ENCODE measurements at places on chromosomes 13 and 19.

- no peak for DNase-seq
Observed at GRCh38 chr13:48731001-48731658, 77.4 kb downstream of the CYSLTR2 start.

DNA sequence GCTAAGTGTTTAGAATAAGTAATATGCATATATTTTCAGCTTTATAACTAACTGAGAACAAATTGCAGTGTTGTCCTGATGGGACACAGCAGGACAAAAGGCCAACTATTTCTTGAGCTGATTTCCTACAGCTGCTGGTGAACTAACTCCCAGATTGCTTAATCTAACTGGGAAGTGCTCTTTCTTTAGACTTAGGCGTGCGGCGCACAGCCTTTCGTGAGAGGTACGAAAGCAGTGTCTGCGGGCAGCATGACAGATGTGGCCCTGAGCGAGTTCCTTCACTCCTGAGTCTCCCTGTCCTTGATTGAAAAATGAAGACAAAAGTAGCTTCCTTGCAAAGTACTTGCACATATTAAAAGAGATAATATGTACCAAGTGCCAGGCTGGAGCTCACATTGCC is 47.3 kb upstream of the NPAS1 start:
- no peak for DNase-seq

DNA sequence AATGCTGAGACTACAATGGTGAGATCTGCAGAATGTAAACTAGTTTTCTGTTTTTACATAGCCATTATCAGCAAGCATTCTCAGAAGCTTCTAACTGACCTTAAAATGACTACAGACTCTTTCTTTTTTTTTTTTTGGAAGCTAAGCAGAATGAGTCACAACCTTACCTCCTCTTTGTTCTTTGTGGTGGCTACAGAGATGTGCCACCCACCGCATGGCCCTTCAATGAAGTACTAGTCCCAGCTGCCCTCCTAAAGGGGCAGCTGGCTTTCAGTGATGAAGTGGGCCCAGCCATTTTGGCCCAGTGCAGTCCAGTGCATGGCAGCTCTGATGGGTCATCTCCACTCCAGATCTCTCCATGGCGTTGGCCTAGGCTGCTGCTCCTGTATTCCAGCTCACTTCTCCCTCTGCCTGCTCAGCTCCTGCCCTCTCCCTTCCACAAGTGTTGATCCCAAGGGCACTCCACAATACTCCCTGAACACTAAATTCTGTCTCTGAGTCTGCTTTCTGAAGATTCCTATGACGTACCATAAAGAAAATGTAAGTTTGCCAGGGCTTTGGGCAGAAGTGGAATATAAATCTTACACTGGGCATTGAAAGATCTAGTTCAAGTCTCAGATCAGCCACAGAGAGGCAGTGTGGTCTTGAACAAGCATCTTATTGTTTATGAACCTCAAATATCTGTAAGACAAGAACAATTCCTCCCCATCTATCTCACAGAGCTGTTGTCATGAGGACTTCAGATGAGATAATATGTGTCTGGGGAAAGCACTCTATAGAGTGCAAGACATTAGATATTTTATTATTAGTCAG is 85.6 kb downstream of the RXFP2 start:
- DNase-seq = no peak

DNA sequence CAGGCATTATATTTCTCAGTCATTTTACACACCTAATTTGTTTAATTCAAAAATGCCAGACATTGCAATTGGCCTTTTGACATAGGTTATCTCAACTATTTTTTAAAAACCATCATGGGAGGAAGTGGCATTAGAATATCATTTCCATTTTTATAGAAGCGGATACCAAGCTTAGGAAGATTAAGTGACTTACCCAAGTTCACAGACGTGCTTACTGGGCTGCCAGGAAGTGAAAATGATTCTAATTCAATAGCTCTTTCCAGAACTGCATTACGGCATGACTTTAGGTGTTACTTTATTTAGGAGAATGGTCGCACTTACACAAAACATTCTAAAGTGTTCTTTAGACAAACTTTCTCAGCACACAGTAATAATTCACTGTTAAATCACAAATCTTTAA is 231.9 kb downstream of the KLF12 start:
- DNase-seq = no peak

DNA sequence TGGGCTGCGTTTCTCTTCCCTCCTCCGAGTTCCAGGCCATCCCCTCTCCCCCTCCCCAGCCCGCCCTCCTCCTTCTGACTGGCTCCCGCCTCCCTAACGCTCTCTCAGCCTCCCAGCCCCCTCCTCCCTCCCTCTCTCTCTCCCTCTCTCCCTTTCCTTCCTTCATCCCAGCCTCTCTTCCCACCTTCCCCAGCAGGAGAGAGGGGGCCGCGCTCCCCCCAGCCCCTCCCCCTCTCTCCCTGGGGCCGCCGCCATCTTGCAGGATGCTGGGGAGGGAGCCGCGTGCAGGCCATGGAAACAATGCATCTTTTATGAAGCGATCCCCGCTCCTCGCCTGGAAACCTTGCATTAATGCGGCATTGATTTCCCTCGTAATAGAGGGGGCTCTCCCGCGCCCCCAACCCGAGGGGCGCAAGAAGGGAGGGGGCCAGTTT is 42.6 kb upstream of the ADGRL1 start:
- DNase-seq = no peak

DNA sequence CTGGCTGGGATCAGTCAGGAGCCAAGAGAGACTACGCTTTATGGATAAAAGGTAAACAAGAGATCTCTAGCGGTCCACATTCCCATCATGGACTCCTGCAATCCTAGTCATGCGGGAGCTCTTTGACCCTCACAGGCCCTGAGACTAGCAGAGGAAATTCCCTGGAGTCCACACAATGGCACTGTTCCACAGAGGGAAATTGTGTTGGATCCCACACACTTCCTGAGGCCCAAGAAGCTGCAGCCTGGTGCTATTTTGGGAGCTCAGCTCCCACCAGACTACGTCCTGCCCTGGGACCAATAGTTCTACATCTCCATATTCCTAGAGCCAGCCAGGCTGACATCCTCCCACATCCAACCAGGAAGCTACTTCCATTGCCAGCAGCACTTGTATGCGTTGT is 2358.4 kb downstream of the PCDH9 start:
- DNase-seq = no peak

DNA sequence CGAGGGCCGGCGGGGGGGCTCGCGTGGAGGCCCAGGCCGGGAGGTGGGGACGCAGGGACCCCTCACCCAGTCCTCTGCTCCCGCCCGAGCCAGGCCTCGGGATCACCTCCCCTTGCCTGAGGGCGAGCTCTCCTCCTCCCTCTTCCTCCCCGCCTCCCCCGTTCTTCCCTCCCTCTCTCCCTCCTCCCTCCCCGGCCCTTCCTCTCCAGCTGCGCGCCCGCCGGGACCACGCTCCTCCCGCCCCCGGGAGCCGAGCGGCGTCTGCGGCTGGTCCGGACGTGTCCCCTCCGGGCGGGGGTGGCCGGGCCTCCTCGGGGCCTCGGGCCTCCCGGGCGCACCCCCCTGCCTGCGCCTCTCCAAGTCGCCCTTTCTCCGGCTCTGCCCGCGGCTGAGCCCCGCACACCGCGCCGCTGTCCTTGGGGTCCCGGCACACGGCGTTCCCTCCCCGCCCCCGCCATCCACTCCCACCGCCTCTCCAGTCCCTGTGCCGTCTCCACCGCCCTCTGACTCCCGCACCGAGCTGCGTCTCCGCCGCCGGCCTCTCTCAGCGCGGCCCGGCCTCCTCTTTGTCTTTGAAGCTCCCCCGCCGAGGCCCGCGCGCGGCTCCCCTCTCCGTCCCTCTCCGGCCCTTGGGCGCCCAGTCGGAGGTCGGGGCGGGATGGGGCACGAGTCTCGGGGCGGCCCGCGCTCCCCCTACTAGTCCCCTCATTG is 5.7 kb downstream of the SOX1 start:
- DNase-seq = no peak

GRCh38 chr13:111952032-111952431 is 114.9 kb upstream of the SOX1 start:
- no peak for DNase-seq

DNA sequence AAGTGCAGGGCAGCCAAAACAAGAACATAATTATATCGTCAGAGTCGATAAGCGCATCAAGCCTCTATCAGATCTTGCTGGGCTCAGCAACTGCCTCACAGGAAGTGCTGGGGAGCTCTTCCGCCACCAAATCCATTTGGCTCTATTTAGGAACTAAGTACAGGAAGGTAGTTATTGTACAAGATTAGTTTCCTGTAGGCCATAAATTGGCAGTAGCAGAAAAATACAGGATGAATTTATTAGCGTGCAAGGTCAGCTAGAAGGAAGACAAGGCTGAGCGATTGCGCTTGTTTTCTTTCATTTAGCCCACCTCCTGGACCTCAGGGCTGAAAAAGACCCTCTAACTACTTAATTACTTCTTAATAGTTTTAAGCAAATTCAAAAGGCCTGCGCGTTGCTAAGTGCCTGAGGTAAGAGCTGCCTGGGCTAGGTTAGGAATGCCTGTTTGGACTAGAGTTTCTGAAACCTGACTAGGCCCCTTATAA is 118.5 kb downstream of the IRS2 start:
- DNase-seq = no peak

DNA sequence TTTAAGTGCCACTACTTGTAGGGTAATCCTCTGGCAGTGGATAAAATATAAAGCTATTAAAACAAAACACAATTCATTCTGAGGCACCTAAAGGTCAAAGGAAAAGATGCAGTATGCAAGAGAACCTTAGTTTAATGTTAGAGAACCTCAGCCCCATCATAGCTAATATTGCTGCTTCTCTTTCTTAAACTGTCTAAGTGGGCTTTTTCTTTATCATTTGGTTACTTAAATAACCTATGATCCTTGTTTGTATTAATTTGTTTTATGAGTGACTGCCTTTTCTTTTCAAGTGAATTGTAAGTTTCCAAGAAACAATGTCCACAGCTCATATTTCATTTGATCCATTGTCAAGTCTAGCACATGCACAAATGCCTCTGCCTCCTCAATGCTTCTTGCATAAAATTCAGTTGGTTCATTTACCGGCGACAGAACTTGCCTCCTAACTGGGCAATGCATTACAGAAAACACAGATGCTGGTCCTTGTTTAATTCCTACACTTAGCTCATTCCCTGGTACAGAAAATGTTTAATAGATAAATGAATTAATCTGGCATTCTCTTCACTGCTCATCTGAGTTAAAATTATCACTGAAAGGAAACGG is 1049.8 kb downstream of the OLFM4 start:
- no peak for DNase-seq

DNA sequence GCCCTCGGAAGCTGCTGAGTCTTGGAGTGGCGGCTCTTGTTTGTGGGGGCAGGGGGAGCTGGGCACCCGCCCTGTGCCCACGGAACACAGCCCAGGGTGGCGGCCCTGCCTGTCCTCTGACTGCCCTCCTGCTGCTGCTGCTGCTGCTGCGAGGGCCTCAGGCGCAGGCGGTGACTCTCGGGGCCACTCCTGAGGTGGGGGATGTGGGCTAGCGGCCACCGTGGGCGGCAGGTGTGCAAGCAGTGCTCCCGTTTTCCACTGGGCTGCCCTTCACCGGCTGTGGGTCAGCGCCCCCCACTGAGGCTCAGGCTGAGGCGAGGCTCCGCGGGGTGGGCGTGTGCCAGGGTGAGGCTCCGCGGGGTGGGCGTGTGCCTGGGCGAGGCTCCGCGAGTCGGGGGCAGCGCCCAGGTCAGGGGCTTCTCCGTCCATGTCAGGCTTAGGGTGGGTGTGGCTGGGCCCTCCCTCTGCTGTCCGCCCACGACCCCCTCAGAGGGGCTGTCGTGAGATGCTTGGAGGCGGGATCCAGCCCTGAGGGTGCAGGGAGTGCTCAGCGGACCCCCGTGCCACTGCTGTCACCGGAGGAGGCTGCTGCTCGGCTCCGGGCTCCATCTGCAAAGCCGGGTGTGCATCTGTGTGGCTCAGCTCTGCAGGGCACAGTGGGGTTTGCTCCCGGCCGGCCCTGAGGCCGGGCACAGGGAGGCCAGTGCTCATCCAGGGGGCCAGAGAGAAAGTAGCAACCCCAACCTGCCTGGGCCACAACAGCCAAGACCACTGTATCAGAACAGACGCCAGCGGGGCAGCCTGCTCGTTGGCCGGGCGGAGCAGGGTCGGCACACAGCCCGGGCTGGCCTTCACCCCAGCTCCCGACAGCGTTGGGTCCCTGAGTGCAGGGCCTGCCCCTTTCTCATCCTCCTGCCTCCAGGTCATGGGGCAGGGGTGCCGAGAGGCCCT is 14.5 kb downstream of the CSNK1G2 start:
- DNase-seq = no peak

- DNase-seq = no peak
Observed at GRCh38 chr13:95605448-95606125, 38.9 kb downstream of the DZIP1 start.

- no peak for DNase-seq
Observed at GRCh38 chr13:76012091-76012721, 376.1 kb downstream of the LMO7 start.

GRCh38 chr13:98459721-98460370 is 117.1 kb downstream of the STK24 start:
- no peak for DNase-seq

DNA sequence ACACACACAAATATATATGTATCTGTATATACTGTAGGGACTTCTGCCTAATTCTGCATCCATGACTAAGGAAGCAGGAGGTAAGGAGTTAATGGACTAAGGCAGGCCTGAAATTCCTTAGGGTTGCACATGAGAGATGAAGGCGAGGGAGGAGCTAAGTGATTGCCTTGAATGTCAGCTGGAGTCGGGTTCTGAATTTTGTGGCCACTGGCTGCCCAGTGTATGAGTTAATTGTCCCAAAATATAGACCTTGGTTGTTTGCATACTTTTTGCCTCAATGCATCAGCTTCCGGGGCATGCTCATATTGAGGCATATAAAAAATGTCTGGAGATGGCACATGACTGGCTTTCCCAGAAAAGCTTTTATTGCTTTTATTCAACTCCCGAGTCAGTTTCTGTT is 245.5 kb downstream of the TDRD3 start:
- DNase-seq = no peak

- no peak for DNase-seq
Observed at GRCh38 chr13:51683597-51683996, 99.3 kb downstream of the WDFY2 start.

DNA sequence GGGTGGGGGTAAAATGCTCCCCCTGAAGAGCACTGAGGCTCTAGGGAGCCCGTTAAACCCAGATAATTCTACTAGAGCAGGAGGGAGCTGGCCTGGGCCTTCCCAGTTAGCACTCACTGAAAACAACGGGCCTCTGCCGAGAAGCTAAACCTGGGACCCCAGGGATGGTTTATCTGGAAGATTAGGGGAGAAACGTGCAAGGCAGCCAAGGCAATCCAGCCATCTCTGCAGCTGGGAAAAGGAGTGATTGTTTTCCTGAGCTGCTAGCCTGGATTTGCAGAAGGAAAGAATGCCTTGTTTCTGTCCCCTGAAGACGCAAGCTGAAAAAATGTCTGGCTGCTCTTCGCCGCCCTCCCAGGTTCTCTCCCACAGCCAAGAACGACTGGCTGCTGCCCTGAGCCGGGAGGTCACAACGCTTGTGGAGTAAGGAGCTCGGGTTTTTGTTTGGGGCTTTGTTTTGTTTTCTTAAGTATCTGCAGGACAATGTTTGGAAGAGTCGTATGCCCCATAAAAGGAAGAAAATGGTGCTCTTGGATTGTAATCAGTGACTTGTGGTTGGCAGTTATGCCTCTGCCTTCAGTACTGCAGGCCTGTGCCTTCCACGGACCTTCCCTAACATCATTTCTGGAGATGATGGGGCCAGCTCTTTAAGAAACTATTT is 31.5 kb downstream of the COL4A2 start:
- DNase-seq = no peak
